ENCODE measurements at places on chromosomes 5 and 9.
A peak's percentile ranks its signal among the peaks of the same experiment; 100 is the strongest.

- DNase-seq = no peak
Observed at GRCh38 chr5:39863926-39864552, 439.3 kb upstream of the DAB2 start.

DNA sequence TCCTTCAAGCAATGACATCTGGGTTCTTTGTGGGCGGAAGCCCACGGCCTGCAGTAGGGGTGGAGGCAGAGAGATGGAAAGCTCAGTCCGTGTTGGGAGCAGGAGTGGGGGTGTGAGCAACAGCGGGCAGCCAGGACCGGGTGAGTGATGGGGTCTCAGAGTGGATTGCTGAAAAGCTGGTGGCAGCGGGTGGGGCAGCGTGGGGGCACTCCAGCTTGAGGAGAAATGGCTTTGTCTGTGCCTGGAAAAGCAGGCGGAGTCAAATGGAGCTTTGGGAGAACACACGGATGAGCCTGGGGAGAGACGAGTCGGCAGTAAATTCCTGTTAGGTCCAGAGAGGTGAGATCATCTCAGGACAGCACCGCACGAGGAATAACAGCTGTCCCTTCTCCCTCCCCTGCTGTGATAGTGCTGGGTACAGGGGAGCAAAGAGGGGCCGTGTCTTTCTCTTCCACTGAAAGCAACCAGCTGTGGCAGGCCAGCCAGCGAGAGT lies 42.1 kb downstream of the CACNA1B start:
- no peak for DNase-seq

DNA sequence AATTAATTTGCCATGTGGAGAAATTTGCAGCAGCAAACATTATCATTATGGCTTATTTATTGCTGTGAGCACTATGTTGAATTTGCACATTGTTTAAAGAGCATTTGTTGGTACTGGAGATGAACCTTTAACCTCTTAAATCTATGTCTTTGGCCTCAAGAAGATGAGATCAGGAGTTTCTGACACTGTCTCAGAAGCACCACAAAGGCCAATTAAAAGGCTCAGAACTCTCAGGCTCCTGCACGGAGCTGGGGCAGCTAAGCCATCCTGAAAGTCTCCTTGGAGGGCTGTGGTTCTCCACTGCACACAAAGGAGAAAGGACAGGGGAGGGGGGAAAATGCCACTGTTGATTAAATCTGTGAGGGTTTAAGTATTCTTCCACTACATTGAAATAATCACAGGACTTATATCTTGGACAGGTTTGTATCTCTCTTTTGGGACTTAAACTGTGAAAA lies 33.1 kb downstream of the ZNF366 start:
- no peak for DNase-seq

GRCh38 chr5:1048861-1049838 lies 40.5 kb downstream of the NKD2 start:
- no peak for DNase-seq

- no peak for DNase-seq
Observed at GRCh38 chr9:35254237-35254636, 92.4 kb downstream of the UNC13B start.

DNA sequence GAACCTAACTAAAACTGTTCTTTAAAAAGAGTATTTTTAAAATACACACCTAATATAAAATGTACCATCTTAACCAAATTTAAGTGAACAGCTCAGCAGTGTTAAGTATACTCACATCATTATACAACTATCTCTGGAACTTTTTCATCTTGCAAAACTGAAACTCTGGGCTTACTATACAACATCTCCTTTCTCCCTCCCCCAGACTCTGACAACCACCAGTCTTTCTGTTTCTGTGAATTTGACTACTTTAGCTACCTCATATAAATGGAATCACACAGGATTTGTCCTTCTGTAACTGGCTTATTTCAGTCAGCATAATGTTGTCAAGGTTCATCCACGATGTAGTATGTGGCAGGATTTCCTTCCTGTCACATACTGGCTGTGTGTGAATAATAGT lies 93.5 kb downstream of the FOXD1 start:
- DNase-seq = no peak

DNA sequence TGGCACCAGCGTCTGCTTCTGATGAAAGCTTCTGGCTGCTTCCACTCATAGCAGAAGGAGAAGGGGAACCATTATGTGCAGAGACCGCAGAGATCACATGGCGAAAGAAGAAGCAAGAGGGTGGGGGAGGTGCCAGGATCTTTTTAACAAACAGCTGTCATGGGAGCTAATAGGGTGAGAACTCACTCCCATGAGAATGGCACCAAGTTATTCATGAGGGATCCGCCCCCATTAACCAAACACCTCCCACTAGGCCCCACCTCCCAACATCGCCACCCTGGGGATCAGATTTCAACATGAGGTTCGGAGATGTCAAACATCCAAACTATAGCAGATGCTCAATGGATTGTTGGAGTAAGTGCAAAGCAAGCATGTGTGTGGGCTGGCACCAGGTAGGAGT lies 125.8 kb upstream of the SLIT3 start:
- no peak for DNase-seq

GRCh38 chr5:29197631-29198454 lies 1995.6 kb upstream of the CDH6 start:
- DNase-seq = no peak

DNA sequence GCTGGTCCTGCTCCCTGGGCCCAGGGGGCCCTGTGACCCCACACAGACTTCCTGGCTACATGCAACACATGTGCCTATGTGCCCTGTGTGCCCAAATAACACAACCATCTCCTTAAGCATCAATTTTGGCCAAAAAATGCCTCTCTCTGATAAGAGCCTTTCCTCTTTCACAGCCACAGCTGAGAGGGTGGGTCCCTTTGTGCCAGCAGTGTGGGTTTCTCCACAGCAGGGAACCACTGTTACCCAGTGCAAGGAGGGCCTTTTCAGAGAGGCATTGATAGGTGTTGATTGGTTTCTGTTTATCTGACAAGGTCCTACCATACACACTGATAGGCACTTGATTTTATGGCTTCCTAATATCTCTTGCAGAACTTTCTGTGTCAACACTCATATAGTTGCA lies 42.7 kb downstream of the SYK start:
- DNase-seq = peak; percentile 29

DNA sequence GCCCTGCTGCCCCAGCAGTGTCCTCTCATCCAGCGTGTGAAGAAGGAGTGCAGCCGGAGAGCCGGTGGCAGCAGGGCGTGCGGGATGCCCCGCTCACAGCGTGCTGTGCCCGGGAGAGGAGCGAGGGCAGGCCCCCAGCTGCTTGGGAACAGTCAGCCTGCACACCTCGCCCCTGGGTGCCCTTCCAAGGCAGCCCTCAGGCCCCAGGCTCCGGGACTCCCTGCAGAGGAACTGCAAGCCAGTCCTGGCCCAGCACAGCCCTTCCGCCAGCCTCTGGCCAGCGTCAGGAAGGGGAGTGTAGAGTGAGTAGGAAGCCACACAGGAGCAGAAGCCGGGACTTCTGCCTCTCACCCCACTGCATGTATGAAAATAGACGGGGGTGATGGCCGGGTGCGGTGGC lies 43.5 kb downstream of the ADAMTS2 start:
- no peak for DNase-seq

DNA sequence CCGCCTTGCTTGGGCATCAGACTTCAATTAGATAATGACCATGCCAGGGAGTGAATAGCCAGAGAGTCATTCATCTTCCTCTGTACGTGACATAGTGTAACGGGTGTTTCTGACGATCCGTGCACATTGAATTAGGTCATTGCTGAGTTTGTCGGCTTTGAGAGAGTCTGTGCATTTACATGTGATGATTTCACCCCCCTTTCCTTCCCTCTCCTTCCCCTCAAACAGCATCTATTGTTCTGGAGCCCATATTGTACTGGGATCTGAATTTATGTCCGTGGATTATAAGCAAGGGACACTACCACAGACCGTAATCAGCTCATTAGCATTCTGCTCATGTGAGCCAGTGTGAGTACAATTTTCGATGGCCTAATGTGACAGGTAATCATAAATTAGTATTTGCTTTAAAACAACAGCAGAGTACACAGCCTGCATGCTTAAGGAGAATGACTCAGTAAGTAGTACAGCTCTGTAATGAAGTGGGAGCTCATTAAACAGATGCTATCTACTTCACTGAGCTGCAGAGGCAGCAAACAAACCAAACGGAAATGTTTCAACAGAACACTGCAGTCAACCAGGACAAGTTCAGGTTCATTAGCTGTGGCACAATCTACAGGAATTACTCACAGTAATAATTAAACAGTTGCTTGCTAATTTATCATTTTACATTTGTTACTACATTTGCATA lies 302.1 kb downstream of the CSNK1G3 start:
- peak; percentile 6 for DNase-seq

GRCh38 chr5:64161420-64161819 lies 4.2 kb upstream of the RNF180 start:
- DNase-seq = no peak

- no peak for DNase-seq
Observed at GRCh38 chr5:174411479-174411819, 312.9 kb upstream of the MSX2 start.

All from hematopoietic multipotent progenitor cell treated with erythropoietin and hydrocortisone succinate and interleukin-3 and kit ligand, for 8 days (in vitro differentiated cells).